GM12892 (cell line): ENCODE measurements at places on chromosomes 11 and 22.

- DNase-seq, result no peak
Observed at GRCh38 chr11:4044976-4045646, 49.5 kb upstream of the RRM1 start.

DNA sequence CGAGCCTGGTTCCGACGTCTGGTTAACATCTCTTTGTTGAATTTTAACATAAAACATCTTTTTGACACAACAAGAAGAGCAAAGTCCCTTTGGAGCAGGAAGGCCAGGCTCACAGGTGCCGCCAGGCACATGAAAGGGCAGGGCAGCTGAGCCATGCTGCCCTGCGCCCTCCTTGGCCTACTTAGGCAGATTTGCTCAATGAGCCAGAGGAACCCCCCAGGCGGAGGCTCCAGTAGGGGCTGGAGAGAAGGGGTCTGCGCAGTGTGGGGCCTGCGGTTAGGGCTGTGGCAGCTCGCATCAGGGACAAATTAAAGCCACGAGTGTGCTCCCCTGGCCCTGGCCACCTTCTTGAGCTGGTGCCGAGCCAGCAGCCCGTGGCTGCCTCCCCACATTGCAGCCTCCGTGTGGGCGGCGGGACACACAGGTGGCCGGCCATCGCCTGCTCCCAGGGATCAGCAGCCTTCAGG is 9.9 kb upstream of the SLC22A12 start:
- no peak for DNase-seq

- no peak for DNase-seq
Observed at GRCh38 chr11:69267395-69267805, 26.6 kb upstream of the MYEOV start.

DNA sequence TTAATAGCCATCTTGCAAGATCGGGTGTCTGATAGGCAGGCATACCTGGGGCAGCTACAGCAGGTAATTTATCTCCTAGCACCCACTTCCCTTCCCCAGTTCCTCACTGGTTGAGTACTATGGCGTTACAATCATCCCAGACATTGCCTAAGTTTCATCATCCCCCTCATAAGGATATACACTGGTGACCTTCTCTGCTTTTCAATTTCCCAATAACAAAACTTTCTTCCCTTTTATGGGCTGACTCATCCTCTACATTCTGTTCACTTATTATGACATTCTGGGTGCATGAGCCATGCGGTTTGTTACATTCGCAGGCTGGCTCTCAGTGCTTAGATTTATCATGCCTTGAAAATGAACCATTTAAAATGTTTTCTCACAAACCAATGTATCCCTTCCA is 5.0 kb upstream of the MRPL11 start:
- no peak for DNase-seq

GRCh38 chr11:76339221-76339620 is 41.7 kb downstream of the THAP12 start:
- DNase-seq, result no peak
